ENCODE measurements at places on chromosomes 11 and 22.
A peak's percentile ranks its signal among the peaks of the same experiment; 100 is the strongest.

- peak; percentile 63 for DNase-seq
Measured at GRCh38 chr11:1157645-1158591, at the start of gene MUC5AC. Gene MUC5AC, plus strand, starts transcription at chr11:1157953. Its CDS starts 47 bp downstream, at chr11:1158000.

- peak; percentile 35 for DNase-seq
Measured at GRCh38 chr11:2599561-2600189, 100.1 kb downstream of the KCNQ1OT1 start.

GRCh38 chr22:29074276-29074772 is 1.5 kb downstream of the KREMEN1 start:
- DNase-seq: no peak

DNA sequence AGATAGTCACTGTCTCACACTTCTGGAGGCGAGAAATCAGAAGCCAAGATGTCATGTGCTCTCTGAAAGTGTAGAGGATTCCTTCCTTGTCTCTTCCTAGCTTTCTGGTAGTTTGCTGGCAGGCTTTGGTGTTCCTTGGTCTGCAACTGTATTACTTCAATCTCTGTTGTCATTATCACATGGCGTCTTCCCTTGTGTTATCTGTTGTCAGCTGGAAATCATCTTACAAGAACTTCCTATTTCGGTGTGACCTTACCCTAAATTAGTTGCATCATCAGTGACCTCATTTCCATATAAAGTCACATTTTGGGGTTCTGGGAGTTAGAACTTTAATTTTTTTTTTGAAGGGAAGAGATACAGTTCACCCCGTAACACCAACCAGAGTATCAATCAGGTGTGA is 3.3 kb upstream of the LIN7C start:
- DNase-seq: no peak

GRCh38 chr11:86765203-86765602 is 35.1 kb upstream of the PRSS23 start:
- no peak for DNase-seq
